ENCODE measurements at places on chromosomes 16 and 17.

DNA sequence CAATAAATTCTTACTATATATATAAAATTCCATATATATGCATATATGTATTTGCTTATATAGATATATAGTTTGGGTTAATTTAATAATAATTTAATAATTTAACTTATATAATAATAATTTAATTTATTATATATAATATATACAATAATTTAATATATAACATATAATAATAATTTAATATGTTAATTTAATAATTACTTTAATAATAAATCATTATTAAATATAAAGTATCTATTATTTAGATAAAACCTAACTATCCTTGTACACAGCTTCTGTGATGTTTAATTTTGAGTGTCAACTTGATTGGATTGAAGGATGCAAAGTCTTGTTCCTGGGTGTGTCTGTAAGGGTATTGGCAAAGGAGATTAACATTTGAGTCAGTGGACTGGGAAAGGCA lies 40.6 kb upstream of the CDH13 start:
- no peak for DNase-seq

DNA sequence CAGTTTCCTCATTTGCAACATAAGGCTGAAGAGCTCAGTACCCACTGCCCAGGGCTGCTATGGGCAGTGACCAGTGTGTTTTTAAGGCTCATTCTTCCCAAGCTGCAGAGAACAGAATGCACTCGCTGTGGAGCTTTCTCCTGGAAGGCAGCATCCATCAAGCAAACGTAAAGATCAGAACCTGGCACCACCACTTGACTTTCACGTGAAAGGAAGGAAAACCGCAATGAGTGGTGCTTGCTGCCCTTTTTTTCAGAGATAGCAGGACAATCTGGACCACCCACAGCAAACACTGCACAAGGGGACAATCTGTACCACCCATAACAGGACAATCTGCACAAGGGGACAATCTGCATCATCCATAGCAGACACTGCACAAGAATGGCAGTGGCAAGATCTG lies 11.2 kb downstream of the CSNK1D start:
- no peak for DNase-seq

GRCh38 chr16:64437706-64438324 lies 684.0 kb downstream of the CDH11 start:
- no peak for DNase-seq

DNA sequence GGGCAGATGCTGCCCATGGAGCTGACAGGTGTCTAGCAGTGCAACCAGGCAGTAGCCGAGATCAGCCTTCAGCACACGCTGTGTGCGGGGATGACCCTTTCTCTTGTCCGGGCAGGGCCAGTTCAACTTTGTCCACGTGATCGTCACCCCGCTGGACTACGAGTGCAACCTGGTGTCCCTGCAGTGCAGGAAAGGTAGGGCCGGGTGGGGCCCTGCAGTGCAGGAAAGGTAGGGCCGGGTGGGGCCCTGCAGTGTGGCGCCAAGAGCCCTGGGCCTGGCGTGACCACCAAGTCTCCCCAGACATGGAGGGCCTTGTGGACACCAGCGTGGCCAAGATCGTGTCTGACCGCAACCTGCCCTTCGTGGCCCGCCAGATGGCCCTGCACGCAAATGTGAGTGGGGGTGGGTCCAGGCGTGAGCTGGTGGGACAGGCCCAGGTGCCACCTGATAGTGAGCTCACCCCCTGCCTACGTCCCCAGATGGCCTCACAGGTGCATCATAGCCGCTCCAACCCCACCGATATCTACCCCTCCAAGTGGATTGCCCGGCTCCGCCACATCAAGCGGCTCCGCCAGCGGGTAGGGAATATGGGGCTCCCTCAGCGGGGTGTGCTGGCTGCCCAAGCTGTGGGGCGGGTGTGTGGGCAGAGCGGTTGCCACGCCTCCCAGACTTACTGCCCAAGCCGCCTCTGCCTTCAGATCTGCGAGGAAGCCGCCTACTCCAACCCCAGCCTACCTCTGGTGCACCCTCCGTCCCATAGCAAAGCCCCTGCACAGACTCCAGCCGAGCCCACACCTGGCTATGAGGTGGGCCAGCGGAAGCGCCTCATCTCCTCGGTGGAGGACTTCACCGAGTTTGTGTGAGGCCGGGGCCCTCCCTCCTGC lies 40.2 kb downstream of the TSC2 start:
- no peak for DNase-seq

DNA sequence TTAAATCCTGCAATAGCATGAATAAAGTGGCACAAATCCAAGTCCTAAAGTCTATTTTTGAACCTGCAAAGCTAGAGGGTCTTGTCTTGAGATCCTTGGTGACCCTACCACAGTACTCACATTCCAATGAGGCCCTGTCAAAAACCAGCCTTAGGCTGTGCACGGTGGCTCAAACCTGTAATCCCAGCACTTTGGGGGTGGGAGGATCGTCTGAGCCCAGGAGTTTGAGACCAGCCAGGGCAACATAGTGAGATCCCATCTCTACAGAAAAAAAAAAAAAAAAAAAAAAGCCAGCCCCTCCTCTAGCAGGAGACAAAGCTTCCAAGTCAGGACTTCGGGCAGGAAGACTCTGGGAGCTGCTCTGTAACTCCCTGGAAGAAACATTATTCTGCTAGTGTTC lies 16.3 kb downstream of the CYTH1 start:
- DNase-seq = no peak

- no peak for DNase-seq
These were observed 56.6 kb downstream of the ESRP2 start for GRCh38 chr16:68179196-68179795.

DNA sequence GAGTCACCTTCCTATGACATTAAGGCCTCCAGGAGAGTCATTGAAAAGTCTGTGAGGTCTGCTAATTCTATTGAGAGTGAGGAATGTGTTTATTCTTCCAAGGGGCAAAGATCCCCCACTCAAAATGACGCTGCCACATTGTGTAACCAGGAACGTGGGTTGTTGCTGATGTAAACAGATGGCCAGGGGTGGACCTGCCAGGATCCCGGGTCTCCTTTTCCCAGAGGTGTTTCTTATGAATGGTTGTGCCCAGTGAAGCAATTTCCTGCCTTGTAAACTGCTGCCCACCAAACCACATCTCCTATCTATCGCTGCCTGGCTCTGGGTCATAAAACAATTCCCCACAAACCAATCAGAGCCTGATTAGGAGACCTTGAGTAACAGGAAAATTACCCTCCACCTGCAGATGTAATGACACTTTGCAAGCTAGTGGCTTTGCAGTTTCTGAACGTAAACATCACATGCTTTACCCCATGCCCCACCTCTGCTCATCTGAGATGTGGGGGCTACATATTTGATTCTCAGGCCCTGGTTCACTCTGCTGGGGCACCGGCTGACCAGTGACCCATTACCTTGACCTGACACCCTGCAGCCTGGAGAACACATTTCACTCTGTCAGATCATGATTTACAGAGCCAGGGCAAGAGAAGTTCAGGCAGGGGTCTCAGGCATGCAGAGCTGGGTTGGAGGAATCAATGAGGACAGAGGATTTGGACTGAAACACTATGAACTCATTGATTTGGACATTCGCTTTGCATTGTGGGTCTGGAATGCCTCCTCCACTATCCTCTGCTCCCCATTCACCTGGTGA lies 33.1 kb upstream of the DDX52 start:
- no peak for DNase-seq

DNA sequence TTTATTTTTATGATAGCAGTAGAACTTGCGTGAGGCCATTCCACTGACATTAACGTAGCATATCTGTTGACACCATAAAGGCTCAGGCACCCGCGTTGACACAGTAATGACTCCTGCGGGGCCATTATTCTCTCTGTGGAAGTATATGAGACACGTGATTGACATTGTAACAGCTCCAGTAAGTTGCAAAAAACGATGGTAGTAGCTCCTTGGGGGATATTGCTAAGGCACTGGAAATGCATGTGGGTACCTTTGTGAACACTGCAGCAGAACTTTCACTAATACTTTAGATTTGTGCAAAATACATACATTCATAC lies 918.8 kb upstream of the CDH8 start:
- no peak for DNase-seq

- no peak for DNase-seq
These were observed 75.9 kb downstream of the ARHGAP17 start for GRCh38 chr16:24939224-24939623.
